ENCODE measurements at places on chromosomes 12 and 14.

- no peak for DNase-seq
Observed at GRCh38 chr14:101018561-101019290, 115.2 kb upstream of the RTL1 start.

GRCh38 chr14:91272341-91273272, 28.1 kb upstream of the GPR68 start:
- DNase-seq, result no peak

GRCh38 chr12:132222096-132222807, 78.0 kb downstream of the NOC4L start:
- no peak for DNase-seq

- no peak for DNase-seq
Observed at GRCh38 chr14:52546318-52546670, 6.0 kb downstream of the TXNDC16 start.

DNA sequence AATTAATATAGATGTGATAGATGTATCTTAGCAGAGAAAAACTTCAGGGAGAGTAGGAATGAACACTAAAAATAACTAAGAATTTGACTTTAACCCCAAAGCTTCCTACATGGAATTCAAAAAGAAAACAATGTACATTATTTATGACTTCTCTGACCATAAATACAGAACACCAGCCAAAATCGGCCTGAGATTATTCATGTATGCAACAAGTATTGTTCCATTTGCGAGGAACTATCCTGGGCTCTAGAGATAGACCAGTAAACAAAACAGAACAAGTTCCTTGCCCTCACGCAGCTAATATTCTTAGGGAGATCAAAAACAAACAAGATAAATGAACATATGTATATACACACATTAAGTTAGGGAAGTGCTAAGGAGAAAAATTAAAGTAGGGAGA, 432.3 kb upstream of the SOX5 start:
- DNase-seq, result no peak

GRCh38 chr12:99976762-99977161, 8.0 kb downstream of the ANKS1B start:
- no peak for DNase-seq
